ENCODE measurements at places on chromosomes 6 and 20. TPM values are rescaled to one million over a fixed set of nuclear protein-coding genes. Genes with fewer than 3 reads are reported as not detected.
A peak's percentile ranks its signal among the peaks of the same experiment; 100 is the strongest.

- DNase-seq, result no peak
Observed at GRCh38 chr6:10429638-10430427, 15.0 kb upstream of the TFAP2A start.

GRCh38 chr6:112029045-112029822 lies 24.7 kb upstream of the CCN6 start:
- peak; percentile 66 for DNase-seq

GRCh38 chr6:141548966-141549365 lies 583.8 kb upstream of the GJE1 start:
- no peak for DNase-seq

DNA sequence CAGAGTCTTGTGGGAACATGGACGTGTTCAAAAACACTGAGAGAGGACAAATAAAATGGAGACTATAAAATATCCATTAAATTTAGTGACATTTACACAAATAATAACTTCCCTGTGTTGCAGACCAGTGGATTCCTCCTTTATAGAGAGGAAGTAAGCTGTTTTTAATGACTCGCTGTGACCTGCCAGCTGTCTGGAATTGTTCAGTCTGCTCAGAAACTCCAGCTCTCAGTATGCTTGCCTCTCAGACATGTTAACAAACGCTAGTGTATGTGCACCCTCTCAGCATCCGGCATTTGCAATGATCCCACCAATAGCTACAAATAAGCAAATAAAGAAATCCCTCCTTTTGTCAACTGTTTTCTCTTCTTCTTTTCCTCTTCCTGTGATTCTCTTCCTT lies 158.0 kb upstream of the TCF21 start:
- no peak for DNase-seq

DNA sequence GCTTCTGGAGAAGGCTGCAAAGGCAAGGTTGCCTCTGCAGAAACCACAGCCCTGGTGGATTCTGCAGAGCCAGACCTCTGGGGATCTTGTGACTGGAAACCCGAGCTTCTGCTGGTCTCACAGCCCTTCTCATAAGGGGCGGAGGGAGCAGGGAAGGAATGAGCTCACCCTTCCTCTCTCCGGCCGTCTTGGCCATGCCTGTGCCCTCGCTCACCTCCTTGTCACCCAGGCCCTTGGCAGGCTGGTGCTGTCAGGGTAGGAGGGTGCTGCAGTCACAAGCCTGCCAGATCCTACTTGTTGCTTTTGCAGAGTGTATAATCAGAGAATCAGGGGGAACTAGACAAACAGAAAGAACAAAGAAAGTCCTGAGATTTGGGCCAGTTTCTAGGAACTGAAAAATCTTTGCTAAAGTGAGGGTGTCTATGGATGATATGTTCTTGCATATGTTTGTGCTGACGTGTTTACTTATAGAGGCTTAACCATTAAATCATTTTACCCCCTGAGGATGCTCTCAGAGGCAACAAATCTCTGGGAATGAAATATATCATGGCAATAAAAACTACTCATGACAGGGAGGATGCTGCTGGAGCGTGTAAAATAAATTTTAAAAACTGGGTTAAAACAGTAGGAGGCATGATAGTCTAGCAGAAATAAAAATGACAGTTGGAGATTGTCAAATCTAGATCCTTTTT lies 244.9 kb upstream of the SOX4 start:
- peak; percentile 18 for DNase-seq

- no peak for DNase-seq
Observed at GRCh38 chr20:42572320-42573016, 617.2 kb downstream of the PTPRT start.

- DNase-seq, result no peak
Observed at GRCh38 chr6:134630508-134631121, 312.7 kb upstream of the SGK1 start.

DNA sequence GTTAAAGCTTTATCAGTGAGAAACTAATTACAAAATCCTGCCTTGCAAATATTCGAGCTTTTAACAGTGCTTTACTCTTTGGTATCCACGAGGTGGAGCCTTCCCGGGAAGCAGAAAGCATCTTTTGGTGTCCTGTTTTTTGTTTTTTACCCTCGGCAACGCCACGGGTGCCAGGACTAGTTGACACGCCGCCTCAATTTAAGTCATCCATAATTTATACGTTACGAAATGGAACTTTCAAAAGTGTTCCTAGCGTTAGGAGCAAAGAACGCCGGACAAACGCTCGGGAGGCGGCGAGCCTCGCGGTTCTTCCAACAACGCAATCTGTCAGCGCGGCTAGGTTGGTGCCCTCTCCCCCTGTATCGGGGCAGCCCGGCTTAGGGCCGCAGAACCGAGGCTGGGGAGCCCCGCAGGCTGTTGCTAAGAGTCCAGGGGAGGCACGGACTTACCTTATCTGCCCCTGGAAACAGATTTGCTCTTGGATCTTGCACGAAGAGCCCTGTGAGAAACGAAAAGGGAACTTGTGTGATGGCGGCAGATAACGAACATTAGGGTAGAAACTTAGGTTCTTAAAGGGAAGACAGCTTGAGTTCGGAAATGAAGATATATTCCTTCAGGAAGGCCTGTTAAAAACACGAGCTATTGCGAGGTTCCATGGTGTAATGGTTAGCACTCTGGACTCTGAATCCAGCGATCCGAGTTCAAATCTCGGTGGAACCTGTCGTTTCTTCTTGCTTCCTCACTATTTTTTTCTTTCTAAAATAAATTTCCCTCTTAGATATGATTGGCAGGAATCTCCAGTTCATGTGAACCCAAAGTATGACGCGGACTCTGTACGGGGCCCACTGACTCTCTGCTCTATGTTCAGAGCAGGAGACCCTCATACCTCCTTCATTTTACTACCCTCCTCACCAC lies 46.2 kb upstream of the ZNF184 start:
- peak; percentile 43 for DNase-seq

DNA sequence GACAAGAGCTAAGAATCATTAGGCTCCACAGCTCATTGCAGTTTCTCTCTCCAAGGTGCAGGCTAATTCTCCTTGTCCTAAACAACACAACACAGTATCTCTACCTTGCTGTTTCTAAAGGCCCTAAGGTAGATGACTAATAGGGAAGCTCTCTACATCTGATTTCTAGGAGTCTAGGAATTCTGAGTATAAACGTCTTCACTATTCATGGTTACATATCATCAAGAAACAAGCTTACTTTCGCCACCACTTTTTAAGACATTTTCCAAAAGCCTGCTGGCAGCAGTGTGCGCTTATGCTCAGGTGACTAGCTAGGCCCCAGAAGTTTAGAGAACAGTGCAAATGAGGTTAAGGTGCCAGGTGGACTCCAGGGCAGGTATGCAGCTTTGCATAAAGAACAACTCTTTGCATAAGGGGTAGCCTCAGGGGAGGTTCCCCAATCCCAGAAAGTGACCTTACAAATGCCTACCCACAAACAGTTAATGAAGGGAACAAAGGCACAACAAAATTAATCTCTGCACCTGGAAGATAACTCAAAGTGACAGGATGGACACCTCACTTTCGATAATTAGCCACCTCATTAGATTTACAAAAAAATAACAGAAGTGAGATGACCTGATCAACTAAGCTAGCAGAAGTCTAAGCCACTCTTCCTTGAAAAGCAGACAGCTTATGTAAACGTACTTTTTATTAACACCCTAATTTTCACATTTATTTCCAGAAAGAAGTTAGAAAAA lies 20.1 kb downstream of the B4GALT5 start:
- DNase-seq, result no peak

DNA sequence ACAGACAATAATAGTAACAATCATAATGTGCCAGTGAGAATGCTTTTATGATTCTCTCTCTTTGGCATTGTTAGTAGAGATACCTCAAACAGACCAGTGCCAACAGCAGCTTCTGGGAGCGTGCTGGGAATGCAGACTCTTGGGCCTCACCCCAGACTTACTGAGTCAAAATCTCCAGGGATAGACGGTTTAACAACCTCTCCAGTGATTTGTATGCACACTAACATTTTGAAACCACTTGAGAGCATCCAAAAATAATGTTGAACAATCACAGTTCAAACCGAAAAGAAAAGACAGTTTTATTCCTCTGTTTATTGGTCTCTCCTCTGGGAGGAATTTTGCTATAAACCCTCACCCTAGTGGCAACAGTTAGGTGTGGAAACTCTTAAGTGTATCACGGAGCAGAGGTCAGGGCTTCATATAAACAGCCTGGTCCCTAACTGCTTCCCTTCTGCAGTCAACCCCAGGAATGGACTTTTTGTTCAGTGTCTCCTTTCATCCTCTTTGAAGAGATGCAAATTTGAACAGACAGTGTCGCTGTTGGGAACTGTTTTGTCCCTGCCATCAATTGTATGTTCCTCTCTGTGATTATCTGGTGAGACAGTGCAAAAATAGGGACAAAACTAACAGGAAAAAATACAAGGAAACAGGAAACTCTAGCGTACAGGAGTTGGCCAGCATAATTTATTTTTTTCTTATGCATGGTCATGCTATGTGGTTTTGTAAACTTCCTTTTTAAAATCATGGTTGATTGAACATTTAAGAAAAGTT lies 162.4 kb upstream of the BTBD3 start:
- no peak for DNase-seq

Gene VWA7
- 2.2 TPM for polyA plus RNA-seq

DNA sequence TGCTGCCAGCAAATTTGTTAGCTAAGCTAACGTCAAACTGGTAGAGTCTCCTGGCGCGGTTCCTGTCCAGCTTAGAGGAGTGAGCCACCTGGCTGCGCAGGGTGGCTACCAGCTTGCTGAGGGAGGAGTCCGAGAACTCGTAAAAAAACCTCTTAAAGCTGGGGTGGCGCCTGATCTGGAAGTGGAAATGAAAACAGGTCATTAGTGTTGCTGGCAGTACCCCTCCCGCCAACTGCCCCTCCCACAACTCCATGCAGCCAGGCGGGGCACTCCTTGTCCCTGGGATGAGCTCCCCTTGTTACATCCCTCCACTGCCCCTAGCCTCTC lies 17.3 kb downstream of the BNIP5 start:
- no peak for DNase-seq

Gene GSTA2
- not detected for polyA plus RNA-seq

DNA sequence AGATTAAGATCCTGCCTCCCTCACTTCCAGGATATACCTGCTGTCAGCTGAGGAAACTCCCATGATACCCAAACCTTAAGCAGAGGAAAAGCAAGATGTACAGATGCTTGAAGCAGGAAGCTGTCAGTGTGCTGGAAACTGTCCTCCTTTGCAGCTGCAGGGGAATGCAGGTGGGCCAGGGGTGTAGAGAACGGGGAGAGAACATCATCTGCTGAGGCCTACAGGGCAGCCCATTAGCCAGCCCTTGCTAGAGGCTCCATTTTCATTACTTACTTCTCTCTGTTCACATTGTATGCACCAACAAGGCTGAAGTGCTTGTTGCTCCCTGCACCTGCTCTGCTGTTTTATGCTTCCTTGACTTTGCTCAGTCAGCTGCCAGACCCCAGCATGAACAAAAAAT lies 119.1 kb downstream of the PRND start:
- DNase-seq, result no peak

DNA sequence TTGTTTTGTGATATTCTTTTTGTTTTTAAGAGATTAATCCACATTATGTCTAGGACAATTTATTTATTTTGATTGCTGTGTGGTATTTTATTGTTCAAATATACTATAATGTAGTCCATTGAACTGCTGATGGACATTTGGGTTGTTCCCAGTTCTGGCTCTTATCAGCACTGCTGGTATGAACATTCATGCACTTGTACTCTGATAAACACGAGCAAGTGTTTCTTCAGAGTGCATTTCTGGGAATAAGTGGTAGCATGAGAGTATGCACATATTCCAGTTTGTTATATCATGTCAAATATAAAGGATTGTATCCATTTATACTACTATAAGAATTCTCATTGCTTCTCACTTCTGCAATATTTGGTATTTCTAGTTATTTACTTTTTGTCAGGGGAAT lies 7.1 kb downstream of the CALHM6 start:
- no peak for DNase-seq
